ENCODE measurements at places on chromosomes 13 and 19.
A peak's percentile ranks its signal among the peaks of the same experiment; 100 is the strongest.

DNA sequence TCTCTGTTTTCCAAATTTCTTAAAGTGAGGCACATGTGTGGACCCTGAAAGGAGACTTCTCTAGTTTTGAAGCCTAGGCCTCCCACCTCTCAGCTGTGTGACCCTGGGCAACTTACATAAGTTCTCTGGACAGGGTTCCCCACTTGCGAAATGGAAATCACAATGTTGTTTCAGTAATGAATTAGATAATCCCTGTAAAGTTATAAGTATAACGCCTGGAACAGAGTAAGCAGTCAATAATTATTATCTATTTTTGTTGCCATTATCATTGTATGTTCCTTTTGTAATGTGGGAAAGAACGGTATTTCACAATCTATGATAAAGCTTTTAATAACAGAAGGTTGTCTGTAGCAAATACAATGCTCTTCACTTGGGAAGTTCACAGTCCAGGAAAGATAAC lies 437.3 kb upstream of the ZNF507 start:
- no peak for DNase-seq

GRCh38 chr19:17338433-17339078 lies 1.2 kb downstream of the GTPBP3 start:
- no peak for DNase-seq

- DNase-seq: no peak
Observed at GRCh38 chr19:31354799-31355664, 5.8 kb upstream of the TSHZ3 start.

- no peak for DNase-seq
Observed at GRCh38 chr13:27774169-27774568, 18.1 kb upstream of the GSX1 start.

GRCh38 chr13:35252536-35253205 lies 223.8 kb downstream of the MAB21L1 start:
- DNase-seq: no peak

DNA sequence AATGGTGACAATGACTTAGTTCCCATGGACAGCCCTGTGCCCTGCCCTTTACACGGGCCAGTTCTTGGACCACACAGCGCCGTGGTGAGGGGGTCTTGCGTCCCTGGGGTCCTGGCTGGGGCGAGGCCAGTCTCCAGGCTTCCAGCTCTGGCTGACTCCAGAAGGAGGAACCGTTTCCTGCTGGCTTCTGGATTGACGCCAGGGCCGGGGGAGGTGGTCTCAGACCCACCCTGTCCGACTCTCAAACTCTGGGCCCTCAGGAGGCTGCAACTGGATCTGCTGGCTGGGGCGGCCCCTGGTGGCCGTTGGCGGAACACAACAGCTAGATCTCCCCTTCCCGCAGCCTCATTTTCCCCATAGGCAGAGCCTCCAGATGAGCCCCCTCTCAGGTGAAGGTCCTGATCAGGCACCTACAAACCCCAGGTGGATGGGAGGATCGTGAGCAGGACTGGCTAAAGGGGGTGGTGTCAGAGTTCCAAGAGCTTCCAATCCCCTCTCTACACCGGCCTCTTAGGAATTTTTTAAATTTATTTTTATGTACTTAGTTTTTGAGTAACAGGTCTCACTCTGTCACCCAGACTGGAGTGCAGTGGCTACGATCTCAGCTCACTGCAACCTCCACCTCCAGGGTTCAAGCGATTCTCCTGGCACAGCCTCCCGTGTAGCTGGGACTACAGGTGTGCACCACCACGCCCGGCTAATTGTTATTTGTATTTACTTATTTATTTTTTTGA lies 8.0 kb downstream of the CCDC194 start:
- peak; percentile 40 for DNase-seq

DNA sequence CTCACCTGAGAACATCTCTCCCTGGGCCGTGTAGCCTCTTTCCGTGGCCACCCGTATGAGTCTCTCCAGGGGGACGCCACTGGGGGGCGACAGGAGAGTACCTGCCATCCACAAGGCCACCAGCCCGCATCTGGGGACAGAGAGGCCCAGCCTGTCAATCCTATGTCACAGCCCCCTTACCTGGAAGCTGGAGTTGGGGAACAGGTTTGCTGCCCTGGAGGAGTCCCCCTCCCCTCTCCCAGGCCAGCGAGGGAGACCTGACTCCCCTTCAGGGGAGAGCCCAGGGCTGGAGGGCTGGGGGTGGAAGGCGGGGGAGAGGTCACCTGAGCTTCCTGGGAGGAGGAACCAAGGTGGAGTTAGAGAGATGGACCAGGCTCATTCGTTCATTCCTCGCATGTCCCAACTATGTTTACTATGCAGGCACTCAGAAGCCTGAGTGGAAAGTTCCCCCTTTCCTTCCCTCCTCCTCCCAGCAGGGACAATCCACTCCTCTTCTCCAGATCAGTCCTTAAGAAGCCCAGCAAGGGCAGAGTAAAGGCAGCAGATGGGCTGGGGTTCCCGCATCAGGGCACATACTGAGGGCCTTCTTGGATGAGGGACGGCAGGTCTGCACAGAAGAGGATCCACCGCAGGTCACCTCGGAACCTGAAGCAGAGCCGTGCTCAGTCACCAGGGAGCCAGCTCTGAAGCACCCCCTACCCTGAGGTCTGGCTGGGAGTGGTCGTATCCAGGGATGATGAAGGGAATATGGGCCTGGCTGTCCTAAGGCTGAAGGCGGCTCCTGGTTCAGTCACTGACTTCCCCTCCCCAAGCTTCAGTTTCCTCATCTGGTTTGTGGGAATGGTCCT lies 5.5 kb downstream of the ACTMAP start:
- DNase-seq: no peak

GRCh38 chr13:32530841-32531253 lies 7.7 kb downstream of the N4BP2L2 start:
- DNase-seq: no peak

- no peak for DNase-seq
Observed at GRCh38 chr13:112376050-112376681, at the start of gene SPACA7. SPACA7 (plus strand) TSS chr13:112376355; CDS start chr13:112376386, 31 bp downstream.

- DNase-seq: no peak
Observed at GRCh38 chr19:36121486-36122124, 6.3 kb downstream of the TBCB start.
